ENCODE measurements at places on chromosomes 5 and 9.

GRCh38 chr5:81165493-81166119, 67.5 kb upstream of the CKMT2 start:
- peak; percentile 75 for DNase-seq

- DNase-seq, result no peak
Observed at GRCh38 chr9:69743930-69744329, 15.9 kb downstream of the PTAR1 start.

DNA sequence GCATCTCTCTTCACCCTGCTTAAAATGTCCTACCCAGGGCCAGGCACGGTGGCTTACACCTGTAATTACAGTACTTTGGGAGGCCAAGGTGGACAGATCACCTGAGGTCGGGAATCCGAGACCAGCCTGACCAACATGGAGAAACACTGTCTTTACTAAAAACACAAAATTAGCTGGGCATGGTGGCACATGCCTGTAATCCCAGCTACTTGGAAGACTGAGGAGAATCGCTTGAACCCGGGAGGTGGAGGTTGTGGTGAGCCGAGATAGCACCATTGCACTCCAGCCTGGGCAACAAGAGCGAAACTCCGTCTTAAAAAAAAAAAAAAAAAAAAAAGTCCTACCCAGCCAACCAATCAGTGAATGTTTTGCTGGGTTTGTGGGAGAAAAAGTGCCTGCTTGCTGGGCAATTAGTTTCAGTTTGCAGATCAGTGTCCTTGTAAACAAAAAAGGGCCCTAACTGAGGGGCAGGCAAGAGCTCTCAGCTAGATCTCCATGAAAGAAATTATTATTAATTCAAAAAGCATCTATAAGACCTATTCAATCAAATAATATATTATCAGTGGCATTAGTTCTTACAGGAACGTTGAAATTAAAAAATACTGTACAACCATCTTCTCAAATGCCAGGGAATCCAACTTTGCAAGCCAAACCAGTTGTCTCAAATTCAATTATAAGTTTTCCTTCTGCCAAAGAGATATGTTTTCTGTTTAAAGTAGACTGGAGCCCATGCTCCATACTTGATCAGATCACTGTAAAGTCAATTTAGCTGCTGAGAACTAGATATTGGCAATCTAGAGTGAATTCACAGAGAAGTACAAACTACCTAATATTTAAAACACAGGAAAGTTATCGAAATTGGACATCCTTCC, 3.9 kb downstream of the MEGF9 start:
- DNase-seq, result peak; percentile 63

DNA sequence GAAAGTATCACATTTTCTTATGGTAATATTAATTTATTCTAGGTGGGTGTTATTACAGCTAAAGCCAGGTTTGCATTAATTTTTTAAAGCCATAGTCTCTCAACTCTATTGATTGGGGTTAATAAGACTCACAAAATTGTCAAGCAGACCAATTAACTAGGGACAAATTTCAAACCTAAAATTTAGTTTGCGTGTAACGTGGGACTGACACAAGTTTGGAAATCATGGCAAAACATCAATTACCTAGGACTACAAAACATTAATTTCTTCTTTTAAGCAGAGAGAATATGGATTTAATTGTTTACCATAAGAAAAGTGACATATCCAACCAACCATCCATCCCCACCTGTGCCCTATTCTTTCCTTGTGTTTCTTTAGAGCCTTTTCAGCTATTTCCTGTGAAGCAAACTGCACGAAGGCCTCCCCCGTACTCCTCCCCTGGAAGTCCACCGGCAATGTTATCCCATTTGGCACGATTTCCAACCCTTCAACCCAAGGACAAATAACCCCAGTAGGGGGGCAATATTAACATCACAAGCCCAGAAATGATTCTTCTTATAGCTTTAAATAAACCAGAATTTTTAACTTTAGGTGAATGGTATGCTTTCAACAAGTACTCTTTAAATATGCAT, 4.4 kb downstream of the HNRNPH1 start:
- DNase-seq, result peak; percentile 54

GRCh38 chr9:97447001-97447400, 35.1 kb downstream of the TDRD7 start:
- DNase-seq, result no peak

Measured in activated effector memory CD4-positive, alpha-beta T cell treated with anti-CD3 and anti-CD28 coated beads, Interleukin-2, amount 50 U/mL, for 16 hours (primary cell).